ENCODE measurements at places on chromosomes 6 and 20. TPM values are rescaled to one million over a fixed set of nuclear protein-coding genes. Genes with fewer than 3 reads are reported as not detected.

SALL4 gene
- total RNA-seq: 22.2 TPM

BTNL2 gene
- total RNA-seq: not detected

KCNK5 gene
- total RNA-seq: 0.28 TPM

GPX5 gene
- 0.30 TPM for total RNA-seq

PLCB4 gene
- 23.6 TPM for total RNA-seq

NRSN1 gene
- not detected for total RNA-seq

TAGAP gene
- not detected for total RNA-seq

TRIM31 gene
- not detected for total RNA-seq

SLC22A7 gene
- total RNA-seq: not detected

ALDH8A1 gene
- 2.0 TPM for total RNA-seq

SLC24A3 gene
- 1.7 TPM for total RNA-seq

SLA2 gene
- 0.11 TPM for total RNA-seq

C20orf204 gene
- total RNA-seq: 0.88 TPM
